ENCODE measurements at places on chromosomes 5 and 9. TPM values are rescaled to one million over a fixed set of nuclear protein-coding genes. Genes with fewer than 3 reads are reported as not detected.

FAM153A gene
- 8.6 TPM for total RNA-seq

LCN15 gene
- total RNA-seq: not detected

ENC1 gene
- 1.6 TPM for total RNA-seq

SFXN1 gene
- 195 TPM for total RNA-seq

COL23A1 gene
- total RNA-seq: not detected

SMIM33 gene
- 0.54 TPM for total RNA-seq

CYLC2 gene
- total RNA-seq: not detected

SPINK4 gene
- not detected for total RNA-seq

FOXD4L6 gene
- total RNA-seq: not detected

IFNA2 gene
- not detected for total RNA-seq

CFAP157 gene
- 0.10 TPM for total RNA-seq

CCL19 gene
- total RNA-seq: not detected

LNPEP gene
- total RNA-seq: 76.4 TPM

F12 gene
- 0.22 TPM for total RNA-seq

CMYA5 gene
- 0.29 TPM for total RNA-seq

CCIN gene
- total RNA-seq: 0.17 TPM

IDNK gene
- total RNA-seq: 9.8 TPM

CDC20B gene
- 0.17 TPM for total RNA-seq

HABP4 gene
- total RNA-seq: 7.0 TPM
